ENCODE measurements at places on chromosomes 2 and 18.

DNA sequence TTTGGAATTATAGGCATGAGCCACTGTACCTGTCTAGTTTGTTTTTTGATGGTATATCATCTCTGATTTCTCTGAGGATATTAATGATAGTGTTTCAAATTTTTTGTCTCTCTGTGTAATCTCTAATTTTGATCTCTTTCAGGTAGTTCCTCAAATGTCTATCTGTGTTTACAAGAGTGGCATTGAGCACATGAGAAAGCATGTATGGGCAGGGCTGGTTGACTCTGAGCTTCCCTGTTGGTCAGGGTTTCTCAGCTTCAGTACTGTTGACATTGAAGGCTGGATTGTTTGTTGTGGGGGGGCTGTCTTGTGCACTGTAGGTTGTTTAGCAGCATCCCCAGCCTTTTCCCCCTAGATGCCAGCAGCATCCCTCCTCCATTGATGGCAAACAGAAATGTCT, 79.9 kb downstream of the TMEM247 start:
- DNase-seq = no peak

- DNase-seq = no peak
Measured at GRCh38 chr2:136024616-136025015, 39.2 kb upstream of the DARS1 start.

GRCh38 chr18:46372670-46373069, 268.5 kb downstream of the HAUS1 start:
- no peak for DNase-seq

- no peak for DNase-seq
Measured at GRCh38 chr2:42325609-42326008, 35.4 kb downstream of the COX7A2L start.

- DNase-seq = no peak
Measured at GRCh38 chr18:36714476-36714875, 114.3 kb downstream of the TPGS2 start.

- DNase-seq = no peak
Measured at GRCh38 chr2:239747771-239748170, 277.4 kb downstream of the NDUFA10 start.

- no peak for DNase-seq
Measured at GRCh38 chr2:33785201-33786106, 186.4 kb upstream of the FAM98A start.

- peak; percentile 38 for DNase-seq
Measured at GRCh38 chr18:12839057-12839525, 44.9 kb downstream of the PTPN2 start.

GRCh38 chr2:17544256-17544655, 3.8 kb downstream of the VSNL1 start:
- no peak for DNase-seq

- DNase-seq = peak; percentile 36
Measured at GRCh38 chr2:144454466-144455287, 65.2 kb downstream of the ZEB2 start.

GRCh38 chr2:120977582-120978358, 242.1 kb downstream of the GLI2 start:
- no peak for DNase-seq

- DNase-seq = no peak
Measured at GRCh38 chr2:239058766-239059165, 210.9 kb downstream of the TWIST2 start.

- DNase-seq = peak; percentile 39
Measured at GRCh38 chr2:23824777-23825212, 102.1 kb downstream of the ATAD2B start.

DNA sequence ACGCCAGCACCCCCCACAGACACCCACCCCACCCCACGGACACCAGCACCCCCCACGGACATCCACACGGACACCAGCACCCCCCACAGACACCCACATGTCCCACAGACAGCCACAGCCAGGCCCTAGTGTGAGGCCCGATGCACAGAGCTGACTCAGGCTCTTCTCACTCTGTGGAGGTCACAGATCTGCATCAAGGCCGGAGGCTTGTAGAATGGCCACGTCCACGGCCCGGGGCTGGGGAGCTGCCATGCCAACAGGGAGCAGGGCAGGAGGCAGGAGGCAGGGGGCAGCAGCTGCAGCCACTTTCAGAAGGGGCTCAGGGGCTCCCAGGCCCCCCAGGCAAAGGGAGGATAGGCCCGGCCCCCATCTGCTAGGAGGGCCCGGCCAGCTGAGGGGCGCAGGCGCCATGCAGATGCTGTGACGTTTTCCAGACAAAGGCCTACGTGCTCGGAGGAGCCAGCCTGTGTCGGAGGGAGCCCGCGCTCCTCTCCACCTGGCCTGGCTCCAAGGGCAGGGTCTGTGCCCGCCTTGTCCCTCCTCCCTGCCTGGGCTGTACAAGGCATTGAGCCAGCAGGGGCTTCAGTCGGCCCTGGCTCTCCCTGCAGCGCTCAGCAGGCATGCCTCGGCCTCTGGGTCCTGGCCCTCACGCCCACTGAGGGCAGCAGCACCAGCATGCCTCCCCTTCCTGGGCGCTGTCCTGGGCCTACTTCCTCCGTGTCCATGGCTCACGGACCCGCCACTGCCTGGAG, 249.0 kb downstream of the TWIST2 start:
- no peak for DNase-seq

- no peak for DNase-seq
Measured at GRCh38 chr18:56890632-56891031, 239.5 kb downstream of the WDR7 start.

GRCh38 chr2:33131111-33131510, 184.4 kb downstream of the LTBP1 start:
- no peak for DNase-seq

DNA sequence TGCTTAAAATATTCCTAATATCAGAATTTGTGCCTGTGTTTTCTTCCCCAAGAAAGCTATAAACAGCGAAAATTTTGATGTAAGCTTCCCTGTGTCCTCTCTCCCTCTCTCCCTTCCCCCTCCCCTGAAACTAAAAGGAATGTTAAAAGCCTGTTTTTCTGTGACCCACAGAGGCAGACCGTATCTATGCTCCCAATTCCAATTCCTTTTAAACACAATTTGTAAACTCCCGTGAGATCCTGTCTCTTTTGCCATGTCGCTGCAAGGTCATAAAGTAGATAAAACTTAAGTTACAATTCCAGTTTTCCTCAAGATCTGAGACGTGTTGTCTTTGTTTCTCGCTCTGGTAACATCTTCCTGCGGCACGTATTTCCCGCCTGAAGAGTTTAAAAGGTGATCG, 23.3 kb downstream of the SKA1 start:
- no peak for DNase-seq

- DNase-seq = no peak
Measured at GRCh38 chr2:237451643-237452469, 35.2 kb upstream of the MLPH start.

DNA sequence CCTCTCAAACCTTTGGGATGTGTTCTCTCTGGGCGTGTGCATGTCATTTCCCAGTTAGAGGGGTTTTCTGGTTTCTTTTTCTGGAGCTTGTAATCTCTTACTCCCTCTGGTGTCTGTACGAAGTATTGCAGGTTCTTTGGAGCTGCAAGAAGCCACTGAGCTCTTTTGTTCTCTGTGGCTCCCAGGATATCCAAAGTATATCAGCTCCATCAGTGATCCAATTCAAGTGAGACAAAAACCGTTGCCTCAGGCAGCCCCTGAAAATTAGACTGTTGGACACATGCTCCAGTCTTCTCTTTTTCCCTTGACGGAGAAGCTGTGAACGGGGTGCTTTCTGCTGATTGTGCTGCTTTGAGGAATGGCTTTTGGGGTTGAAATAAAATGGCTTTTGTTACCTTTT, 59.0 kb upstream of the LDLRAD4 start:
- DNase-seq = peak; percentile 48

- DNase-seq = no peak
Measured at GRCh38 chr2:101859604-101860003, 132.2 kb upstream of the IL1R2 start.
